Heart right ventricle (tissue), 16 donors: ENCODE measurements at places on chromosomes 11 and 22.

DNA sequence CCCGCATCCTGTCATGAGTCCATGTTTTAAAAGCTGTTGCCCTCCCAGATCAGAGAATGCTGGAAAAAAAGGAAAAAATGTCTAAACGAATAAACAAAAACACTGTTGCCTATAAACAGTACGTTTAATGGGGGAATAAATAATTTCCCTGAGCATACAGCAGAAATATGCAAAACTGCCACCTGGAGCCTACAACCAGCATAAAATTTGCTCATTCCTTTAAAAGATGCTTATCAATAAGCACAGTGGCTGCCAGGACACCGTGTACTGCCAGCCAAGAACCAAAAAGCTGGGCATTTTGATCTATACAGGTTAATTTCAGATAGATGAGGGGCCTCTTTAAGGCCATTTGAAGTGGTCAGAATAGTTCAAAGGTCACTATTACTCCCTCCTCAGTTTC, 5.7 kb upstream of the CPT1A start:
- DNase-seq = no peak

GRCh38 chr11:130001461-130002351, 929 bp downstream of the PRDM10 start:
- DNase-seq = no peak

GRCh38 chr11:125957618-125958332, 11.9 kb downstream of the VSIG10L2 start:
- DNase-seq = no peak

DNA sequence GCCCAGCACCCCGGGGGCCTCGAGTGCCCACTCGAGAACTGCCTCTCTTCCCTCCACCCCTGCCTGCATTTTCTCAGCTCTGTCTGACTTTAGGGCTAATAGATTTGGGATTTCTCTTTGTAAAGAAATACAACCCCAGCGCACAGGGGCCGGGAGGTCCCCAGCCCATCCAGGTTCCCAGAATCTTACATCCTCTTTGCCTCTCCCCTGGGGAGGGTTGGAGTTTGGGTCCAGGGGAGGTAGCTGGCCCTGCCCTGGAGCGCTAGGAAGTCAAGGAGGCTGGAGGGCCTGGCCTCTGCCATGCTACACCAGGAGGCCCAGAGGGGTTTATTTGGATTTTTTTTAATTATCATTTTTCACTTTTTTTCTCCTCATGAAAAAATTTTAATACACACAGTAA, 65.7 kb upstream of the LMO1 start:
- no peak for DNase-seq

DNA sequence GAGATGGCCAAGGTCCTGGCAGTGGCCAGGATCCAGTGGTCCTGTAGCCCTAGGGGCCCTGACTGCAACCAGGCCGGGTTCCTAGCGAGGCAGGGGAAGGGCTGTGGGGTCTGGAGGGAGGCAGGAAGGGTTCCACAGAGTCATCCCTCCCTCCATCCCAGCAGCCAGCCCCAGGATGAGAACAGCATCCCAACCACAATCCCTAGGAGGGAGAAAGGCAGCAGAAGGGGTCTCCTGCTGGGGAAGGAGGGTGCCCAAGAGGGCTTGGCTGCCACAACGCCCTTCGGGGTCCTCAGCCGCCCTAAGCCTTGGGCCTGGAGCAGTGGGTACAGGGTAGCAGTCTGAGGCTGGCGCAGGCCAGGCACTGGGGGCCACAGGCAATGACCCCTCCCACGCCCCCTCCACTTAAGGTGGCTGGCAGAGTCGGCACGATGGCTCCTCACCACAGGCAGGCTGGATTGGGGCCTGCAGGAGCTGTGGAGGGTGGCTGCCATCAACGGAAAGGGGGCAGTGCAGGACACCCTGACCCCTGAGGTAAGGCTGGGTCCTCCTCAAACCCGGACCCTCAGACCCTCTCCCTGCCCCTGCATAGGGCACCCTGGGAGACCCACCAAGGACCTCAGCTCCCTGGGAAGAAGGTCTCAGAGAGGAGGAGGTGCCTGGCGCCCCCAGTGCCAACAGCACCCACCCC, 7.2 kb downstream of the SLC22A12 start:
- no peak for DNase-seq

GRCh38 chr11:132101881-132102280, 731.5 kb downstream of the NTM start:
- no peak for DNase-seq

GRCh38 chr22:44316393-44317122, 3.8 kb upstream of the SHISAL1 start:
- no peak for DNase-seq

- no peak for DNase-seq
Observed at GRCh38 chr22:50232481-50233151, 12.2 kb downstream of the TUBGCP6 start.

DNA sequence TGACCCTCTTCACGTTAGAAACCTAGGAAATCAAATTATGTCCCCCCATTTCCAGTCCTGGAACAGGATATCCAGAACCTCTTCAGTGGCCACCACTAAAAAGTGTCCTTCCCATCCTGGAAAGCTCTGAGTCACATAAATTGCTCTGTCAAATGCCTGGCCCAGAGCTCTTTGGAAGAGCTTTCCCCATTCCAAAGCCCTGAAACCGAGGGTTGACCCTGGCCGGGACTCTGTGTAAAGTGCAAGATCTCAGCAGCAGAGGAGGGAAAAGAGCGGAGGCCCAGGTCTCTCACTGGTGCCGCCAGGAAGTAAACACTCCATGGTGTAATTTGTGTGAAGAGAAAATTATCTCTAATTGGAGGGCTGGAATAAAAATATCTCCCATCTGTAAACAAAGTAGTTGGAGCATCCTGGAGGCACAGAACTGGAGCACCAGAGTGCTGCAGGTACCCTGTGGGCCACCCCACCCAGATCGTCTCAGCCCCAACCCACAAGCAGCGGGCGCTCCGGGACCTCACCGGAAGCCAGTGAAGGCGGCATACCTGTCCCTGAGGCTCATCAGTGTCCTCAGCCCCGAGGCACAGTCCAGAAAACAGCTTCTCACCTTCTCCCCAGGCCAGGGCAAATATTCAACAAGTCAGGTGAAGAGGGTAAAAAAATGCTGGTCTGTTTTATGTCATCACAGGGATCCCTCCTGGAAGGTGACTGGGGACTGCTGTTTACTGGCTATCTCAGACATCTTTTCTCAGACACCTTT, 4.7 kb upstream of the JAM3 start:
- DNase-seq = no peak

- no peak for DNase-seq
Observed at GRCh38 chr11:116066777-116067176, 562.6 kb upstream of the CADM1 start.

GRCh38 chr22:29854432-29854831, 16.4 kb upstream of the ASCC2 start:
- no peak for DNase-seq

- DNase-seq = no peak
Observed at GRCh38 chr22:36180928-36181327, 20.4 kb upstream of the APOL3 start.

DNA sequence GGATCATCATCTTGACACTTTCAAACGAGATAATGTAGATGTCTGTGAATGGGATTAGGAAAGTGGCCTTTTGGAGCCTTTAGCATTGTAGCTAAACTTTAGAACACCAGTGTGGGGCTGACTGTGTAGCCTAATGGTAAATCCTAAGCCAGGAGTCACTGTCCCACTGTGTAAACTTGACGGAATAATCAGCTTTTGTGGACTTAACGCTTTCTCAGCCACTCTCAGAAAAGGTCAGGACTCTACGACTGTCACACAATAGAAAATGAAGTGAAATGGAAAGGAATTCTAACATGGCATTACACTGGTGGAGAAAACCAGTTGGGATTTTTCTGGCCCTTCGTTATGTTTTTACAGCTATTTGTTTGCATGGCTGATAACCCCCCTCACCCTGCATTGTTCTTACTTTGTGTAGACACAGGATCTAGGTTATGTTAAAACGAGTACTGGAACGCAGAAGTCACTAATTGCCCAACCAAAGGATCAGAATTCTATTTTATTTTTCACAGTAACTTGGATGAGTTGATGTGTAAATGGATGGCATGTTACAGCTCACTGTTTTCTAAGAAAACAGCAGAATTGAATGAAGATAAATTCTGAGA, 22.0 kb upstream of the GRAMD1B start:
- DNase-seq = no peak

- DNase-seq = no peak
Observed at GRCh38 chr22:36399472-36399778, 11.7 kb upstream of the MYH9 start.

DNA sequence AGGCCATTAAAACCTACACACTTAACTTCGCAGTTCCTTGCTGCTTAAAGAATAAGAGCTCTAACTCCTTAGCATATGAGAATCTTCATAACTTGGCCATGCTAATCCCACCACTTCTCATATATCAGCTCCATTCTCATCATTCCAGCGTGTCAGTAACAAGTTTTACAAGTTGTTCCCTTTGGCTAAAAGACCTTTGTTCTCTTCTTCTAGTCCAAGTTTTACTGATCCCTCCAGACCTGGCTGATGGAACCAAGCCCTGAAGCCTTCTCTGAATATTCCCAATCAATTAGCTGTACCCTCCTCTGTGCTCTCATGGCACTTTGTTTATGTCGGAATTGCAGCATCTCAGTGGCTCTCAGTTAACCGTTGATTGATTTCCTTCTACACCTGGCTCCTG, 35.8 kb downstream of the GAB2 start:
- DNase-seq = no peak

DNA sequence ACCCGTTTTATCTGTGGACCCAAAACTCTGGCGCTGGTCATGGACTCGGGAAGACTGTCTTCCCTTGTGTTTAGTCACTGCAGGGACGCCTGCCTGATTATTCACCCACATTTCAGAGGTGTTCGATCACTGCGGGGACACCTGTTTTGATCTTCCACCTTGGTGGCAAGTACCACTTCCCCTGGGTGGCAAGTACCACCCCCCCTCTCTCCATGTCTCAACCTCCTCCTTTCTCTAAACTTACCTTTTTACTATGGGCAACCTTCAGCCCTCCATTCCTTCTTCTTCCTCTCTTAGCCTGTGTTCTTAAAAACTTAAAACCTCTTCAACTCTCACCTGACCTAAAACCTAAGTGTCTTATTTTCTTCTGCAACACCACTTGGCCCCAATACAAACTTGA, 1.9 kb upstream of the NDUFC2 start:
- no peak for DNase-seq

DNA sequence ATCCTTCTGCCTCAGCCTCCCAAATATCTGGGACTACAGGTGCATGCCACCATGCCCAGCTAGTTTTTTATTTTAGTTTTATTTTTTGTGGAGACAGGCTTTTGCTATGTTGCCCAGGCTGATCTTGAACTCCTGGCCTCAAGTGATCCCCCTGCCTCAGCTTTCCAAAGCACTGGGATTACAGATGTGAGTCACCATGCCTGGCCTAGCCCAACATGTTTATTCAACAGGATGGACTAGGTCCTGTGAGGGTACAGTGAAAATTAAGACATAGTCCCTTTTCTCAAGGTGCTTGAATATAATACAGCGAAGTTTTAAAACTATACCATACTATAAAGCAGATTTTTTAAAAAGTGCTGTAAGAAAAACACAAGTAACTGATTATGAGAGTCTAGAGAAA, 45.2 kb upstream of the EED start:
- no peak for DNase-seq

- DNase-seq = no peak
Observed at GRCh38 chr22:39933741-39934140, 26.5 kb upstream of the TMA7B start.

- DNase-seq = no peak
Observed at GRCh38 chr11:17718510-17718962, 835 bp upstream of the MYOD1 start.

- peak; percentile 31 for DNase-seq
Observed at GRCh38 chr11:68331338-68331947, 19.1 kb downstream of the LRP5 start.

- DNase-seq = no peak
Observed at GRCh38 chr11:43810929-43811596, 69.6 kb upstream of the ALKBH3 start.

DNA sequence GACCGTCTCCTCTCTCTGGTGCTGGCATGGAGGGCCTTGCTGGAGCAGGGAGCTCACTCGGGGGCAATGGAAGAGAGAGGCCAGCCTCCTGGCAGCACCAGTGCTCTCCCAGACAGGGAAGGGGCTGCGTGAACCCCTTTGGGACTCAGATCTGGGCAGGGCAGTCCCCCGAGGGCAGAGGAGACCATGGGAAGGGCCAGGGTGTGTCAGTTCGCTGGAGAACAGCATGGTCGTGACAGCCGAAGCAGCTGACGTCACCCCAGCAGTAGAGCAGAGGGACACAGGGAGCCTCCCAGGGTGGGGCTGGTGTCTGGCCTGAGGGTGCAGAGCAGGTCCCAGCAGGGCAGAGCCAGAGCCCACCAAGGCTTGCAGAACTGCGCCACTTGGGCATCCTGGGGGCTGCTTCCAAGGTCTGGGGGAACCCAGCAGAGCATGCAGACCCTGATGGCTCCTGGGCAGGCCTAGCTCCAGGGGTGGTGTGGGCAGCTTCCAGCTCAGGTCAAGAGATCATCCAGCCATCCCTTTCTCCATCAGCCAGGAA, 71.0 kb upstream of the KCNQ1OT1 start:
- peak; percentile 2 for DNase-seq

DNA sequence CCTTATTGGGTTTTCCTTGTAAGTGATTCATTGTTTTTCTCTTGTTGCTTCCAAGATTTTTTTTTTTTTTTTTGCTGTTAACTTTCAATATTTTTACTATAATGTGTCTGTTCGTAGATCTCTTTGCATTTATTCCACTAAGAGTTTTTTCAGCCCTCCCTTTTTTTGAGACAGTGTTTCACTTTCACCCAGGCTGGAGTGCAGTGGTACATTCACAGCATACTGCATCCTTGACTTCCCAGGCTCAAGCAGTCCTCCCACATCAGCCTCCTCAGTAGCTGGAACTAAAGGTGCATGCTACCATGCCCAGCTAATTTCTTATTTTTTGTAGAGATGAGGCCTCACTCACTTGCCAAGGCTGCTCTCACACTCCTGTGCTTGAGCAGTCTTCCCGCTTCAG, 1282.0 kb upstream of the CNTN5 start:
- no peak for DNase-seq

DNA sequence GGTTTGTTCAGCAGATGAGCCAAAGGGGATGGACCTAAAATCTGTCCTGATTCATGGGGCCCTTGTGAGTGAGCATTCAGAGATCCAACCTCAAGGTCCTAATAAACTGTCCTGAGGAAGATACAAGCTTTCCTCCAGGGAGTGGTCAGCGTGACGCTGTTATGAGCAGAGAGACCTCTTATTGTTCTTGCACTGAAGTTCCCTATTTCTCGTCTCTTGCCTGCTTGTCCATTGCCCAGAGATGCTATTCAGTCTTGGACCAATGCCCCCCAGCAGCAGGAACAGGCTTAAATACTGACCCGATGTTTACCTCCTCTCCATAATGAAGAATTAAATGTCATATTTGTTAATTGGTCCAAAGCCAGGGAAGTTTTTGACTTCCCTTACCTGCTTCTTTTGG, 225.2 kb upstream of the PGR start:
- no peak for DNase-seq

- DNase-seq = no peak
Observed at GRCh38 chr11:113393501-113393985, 6.0 kb downstream of the ANKK1 start.

GRCh38 chr11:73998846-73999575, 9.9 kb downstream of the UCP3 start:
- DNase-seq = no peak
